ENCODE measurements at places on chromosomes 7 and 10. TPM values are rescaled to one million over a fixed set of nuclear protein-coding genes. Genes with fewer than 3 reads are reported as not detected.

HPS1 gene
- 63.9 TPM for total RNA-seq

PIK3AP1 gene
- total RNA-seq, result 142 TPM

CALD1 gene
- 0.54 TPM for total RNA-seq

GSTO2 gene
- total RNA-seq, result 0.48 TPM

ARF5 gene
- 128 TPM for total RNA-seq

TWIST1 gene
- total RNA-seq, result not detected

SGCE gene
- 38.6 TPM for total RNA-seq

ZNF775 gene
- total RNA-seq, result 14.3 TPM

DHTKD1 gene
- 33.9 TPM for total RNA-seq

- H3K4me3 ChIP-seq, result no peak overlapping the region
- no peaks in the 10 kb centered on the region for H3K36me3 ChIP-seq
- no peak overlapping the region for H3K27ac ChIP-seq
- peak; percentile 7 for DNase-seq
- H3K27me3 ChIP-seq, result no peaks in the 10 kb centered on the region
Measured at GRCh38 chr7:94436018-94436604, 41.4 kb downstream of the COL1A2 start.

DNA sequence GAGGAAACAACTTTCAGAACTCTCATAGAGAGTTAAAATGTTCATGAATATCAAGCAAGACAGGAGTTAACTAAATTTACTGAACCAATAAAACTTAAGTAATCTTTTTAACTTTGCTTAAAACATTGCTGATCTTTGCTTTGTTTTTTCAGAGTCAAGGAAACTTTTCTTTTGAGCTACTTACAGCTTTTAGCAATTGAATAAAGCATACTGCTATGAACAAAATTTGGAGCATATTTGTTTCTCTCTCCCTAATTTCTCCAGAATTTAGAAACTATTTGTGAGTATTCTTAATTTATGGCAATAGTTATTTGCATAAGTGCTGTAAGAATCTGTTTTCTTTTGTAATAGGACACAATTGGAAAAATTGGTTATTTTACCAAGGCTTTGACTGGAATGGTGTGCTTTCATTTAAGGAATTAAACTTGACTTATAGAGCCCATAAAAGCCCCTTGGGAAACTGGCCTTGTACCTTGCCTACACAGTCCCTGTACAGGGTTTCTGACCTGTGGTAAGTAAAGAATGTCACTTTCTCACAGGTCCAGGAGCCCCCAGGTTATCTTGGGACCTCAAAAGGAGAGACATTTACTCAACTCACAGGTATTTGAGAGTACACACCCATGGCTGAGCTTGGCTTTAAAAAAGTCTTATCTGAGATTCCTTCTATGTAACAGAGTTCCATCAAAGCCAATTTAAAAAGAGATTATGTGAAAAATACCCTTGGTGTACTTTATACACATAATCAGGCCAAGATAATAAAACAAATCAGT lies 23.3 kb upstream of the KIAA1549 start:
- no peak overlapping the region for H3K27ac ChIP-seq
- no peaks in the 10 kb centered on the region for H3K4me1 ChIP-seq
- no peak overlapping the region for H3K4me3 ChIP-seq
- H3K27me3 ChIP-seq, result no peaks in the 10 kb centered on the region
- no peak for DNase-seq

- H3K27me3 ChIP-seq, result no peaks in the 10 kb centered on the region
- no peak overlapping the region for H3K27ac ChIP-seq
- no peak for DNase-seq
- no peak overlapping the region for H3K4me3 ChIP-seq
Measured at GRCh38 chr7:91206361-91206960, 57.8 kb upstream of the FZD1 start.

GRCh38 chr10:132010483-132010882 lies 28.8 kb upstream of the BNIP3 start:
- no peaks in the 10 kb centered on the region for H3K27me3 ChIP-seq
- no peaks in the 10 kb centered on the region for H3K36me3 ChIP-seq
- no peak overlapping the region for H3K27ac ChIP-seq
- H3K4me1 ChIP-seq, result no peaks in the 10 kb centered on the region
- no peak overlapping the region for H3K4me3 ChIP-seq
- no peak for DNase-seq

DNA sequence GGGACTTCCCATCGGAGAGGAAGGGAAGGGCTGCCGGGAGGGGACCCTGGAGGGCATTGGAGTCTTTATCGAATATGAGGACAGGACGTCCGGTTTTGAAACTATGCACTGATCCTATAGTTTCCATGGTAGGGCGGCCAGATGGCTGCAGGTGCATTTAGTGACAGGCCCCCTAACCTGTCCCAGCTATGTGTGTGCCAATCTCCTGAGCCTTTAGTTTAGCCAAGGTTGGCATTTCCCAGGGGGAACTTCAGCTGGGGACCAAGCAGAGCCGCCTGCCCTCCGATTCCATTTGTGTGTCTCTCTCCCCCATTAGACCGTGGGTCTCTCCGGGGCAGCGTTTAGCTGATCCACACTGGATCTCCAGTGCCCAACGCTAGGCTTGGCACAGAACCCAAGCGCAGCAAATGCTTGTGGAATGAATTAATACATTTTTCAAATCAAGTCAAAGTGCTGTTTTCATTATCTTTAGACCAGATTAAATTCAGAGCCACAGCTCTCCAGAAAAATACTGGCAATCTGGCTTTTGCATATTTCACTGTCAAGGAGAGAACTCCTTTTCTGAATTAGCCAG lies 19.9 kb downstream of the TMEM270 start:
- H3K4me3 ChIP-seq, result no peak overlapping the region
- no peaks in the 10 kb centered on the region for H3K36me3 ChIP-seq
- H3K4me1 ChIP-seq, result no peaks in the 10 kb centered on the region
- DNase-seq, result no peak

DNA sequence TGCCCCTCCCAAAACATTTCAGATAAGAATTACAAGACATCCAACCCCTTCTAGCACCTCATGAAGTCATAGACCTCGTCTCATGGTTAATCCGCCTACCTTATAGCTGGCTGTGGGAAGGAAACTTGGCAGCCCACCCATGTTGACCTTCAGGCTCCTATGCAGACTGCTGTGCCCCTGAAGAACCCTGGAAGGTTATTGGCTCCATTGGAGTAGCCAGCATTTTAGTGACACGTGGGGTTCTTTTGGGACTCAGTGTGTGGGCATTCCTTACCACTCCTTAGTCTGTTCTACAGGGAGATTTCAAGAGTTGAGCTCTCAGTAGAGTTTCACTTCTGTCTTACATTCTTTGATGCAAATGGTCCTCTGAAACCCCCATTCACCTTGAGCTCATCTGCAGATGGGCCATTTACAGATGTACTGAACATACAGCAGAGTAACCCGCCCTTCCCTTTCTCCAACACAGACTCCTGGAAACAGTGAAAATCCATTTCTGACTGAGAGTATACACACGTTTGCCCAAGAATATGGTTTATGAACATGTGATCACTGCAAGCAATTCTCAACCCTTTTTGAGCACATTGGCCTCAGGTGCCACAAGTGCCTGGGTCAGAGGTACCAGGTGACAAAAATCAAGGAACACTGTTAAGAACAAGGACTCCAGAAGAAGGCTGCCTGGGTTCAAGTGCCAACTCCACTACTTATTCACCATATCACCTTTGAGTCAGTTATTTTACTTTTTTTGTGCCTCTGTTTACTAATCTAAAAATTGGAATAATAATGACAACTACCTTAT lies 54.0 kb upstream of the HECW1 start:
- no peaks in the 10 kb centered on the region for H3K27me3 ChIP-seq
- H3K4me3 ChIP-seq, result no peak overlapping the region
- no peaks in the 10 kb centered on the region for H3K36me3 ChIP-seq
- peak; percentile 53 for DNase-seq

DNA sequence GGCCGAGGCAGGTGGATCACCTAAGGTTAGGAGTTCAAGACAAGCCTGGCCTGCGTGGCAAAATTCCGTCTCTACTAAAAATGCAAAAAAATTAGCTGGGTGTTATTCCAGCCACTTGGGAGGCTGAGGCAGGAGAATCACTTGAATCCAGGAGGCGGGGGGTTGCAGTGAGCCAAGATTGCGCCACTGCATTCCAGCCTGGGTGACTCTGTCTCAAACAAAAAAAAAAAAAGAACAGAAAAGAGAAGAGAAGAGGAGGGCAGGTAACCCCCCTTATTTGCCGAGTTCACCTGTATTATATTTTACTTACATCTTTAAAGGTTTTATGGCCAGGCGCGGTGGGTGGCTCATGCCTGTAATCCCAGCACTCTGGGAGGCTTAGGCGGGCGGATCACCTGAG lies 91.7 kb downstream of the RNF216 start:
- peaks cover 52% of the 10 kb centered on the region for H3K4me1 ChIP-seq
- H3K4me3 ChIP-seq, result no peak overlapping the region
- no peak for DNase-seq
- H3K36me3 ChIP-seq, result peaks cover 5% of the 10 kb centered on the region

DNA sequence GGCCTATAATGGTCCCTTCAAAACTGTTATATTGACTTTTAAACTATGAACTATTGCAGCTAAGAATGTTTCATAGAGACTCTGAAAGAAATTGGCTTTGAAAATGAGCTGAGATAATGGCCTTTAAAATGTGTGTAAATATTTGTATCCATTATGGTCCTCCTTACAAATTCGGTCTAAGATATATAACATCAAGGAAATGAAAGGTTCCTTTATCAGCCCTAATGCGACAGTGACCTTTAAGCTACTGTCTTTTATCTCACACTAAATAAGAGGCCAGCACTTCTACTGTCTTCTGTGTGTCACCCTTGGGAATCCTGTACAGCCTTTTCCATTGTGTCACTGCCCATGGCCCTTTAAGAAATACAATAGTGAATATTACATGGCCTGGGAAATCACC lies 19.5 kb downstream of the COL28A1 start:
- DNase-seq, result no peak
- no peaks in the 10 kb centered on the region for H3K4me1 ChIP-seq
- H3K27me3 ChIP-seq, result no peaks in the 10 kb centered on the region
- no peaks in the 10 kb centered on the region for H3K36me3 ChIP-seq

DNA sequence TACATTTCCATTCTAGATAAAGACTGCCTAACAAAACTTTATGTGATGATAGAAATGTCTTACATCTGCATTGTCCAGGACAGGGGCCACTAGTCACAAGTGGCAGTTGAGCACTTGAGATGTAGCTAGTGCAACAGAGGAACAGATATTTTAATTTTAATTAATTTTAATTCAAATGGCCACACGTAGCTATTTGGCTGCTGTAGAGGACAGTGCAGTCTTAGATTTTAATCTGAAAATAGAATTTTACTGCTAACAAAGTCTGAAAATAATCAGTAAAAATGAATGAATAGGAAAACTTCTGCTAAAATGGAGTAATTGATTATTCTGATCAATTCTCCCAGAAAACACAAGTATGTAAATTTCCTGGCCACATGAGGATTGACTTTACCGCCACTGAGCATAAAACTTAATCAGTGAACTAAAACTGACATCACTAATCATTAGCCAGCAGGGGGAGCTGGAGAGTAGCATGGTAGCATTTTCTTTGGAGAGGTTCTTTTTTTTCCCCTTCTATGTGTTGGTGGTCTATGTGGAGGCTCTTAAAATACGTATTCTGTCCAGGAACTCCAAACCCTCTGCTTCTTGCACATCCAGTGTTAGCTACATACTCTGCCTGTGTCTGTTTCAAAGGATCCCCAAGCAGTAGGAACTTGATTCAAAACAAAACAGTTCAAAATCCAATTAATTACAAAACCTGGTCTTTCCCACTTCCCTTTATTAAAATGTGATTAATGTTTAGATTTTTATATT lies 52.1 kb downstream of the TSPAN12 start:
- H3K27me3 ChIP-seq, result no peaks in the 10 kb centered on the region
- peak; percentile 53 for DNase-seq
- no peak overlapping the region for H3K4me3 ChIP-seq

DNA sequence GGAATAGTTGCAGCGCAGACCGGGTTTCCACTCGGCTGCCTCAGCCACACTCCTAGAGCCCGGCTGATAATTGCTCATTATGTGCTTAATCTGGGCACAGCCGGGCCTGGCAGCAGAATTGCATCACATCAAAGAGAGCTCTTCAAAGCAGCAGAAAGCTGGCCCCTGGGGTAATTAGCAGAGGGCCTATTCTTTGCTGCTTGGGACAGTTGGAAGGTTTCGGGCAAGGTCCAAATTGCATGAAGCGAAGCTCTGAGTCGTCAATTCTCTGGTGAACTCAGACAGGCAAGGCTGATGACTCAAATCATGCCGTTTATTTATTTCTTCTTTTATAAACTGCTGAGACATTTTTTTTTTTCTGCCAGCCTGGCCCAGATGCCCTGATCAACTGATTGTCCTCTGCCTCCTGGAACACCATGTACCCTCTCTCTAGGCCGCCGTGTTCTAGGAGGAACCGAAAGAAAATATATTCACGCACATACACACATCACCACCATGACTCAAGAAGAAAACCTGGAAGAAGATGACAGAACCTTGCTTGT lies 242.2 kb downstream of the RAB11FIP2 start:
- no peaks in the 10 kb centered on the region for H3K4me1 ChIP-seq
- H3K27ac ChIP-seq, result no peak overlapping the region
- no peaks in the 10 kb centered on the region for H3K27me3 ChIP-seq

- no peaks in the 10 kb centered on the region for H3K27me3 ChIP-seq
- no peaks in the 10 kb centered on the region for H3K4me1 ChIP-seq
- no peak for DNase-seq
Measured at GRCh38 chr7:155021699-155022145, 18.8 kb upstream of the PAXIP1 start.

DNA sequence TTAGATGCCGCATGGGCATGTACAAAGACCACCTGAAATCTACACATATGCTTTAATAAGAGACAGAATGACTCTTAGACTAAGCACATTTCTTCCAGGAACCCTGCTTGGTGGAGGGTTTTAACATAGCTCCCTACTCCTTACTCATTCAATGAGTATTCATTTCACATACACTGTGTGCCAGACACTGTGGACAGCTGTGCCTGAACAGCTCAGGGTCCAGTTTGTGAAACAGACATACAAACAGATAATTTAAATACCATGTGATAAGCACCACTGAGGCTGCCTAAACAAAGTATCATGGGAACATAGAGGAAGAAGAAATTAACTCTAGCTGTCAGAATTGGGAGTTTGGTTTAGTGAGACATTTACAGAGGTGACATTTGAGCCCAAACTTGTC lies 65.2 kb upstream of the ITPRID1 start:
- no peak overlapping the region for H3K4me3 ChIP-seq
- no peak overlapping the region for H3K27ac ChIP-seq
- no peak for DNase-seq
- H3K4me1 ChIP-seq, result no peaks in the 10 kb centered on the region
- no peaks in the 10 kb centered on the region for H3K36me3 ChIP-seq

GRCh38 chr7:116354546-116355423 lies 144.4 kb downstream of the TES start:
- no peak for DNase-seq
- no peaks in the 10 kb centered on the region for H3K27me3 ChIP-seq
- no peak overlapping the region for H3K27ac ChIP-seq

DNA sequence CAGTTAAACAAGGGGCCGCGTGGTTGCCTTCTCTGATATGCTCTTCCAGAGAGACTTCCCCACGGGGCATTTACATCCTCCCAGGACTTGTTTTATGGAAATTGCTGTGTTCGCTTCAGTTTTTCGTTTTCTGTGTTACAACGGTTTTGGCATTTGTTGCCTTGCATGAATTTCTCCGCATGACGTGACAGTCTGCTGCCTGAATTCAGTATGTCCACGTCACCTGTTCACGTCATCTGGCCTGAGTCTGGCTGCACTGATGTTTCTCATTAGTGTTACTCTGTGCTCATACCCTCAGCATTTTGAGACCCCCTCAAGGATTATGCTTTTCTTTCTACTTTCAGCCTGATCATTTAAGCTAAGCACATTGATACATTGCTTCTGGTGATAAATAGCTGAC lies 49.1 kb upstream of the INSYN2A start:
- H3K4me1 ChIP-seq, result no peaks in the 10 kb centered on the region
- H3K27me3 ChIP-seq, result no peaks in the 10 kb centered on the region
- no peak for DNase-seq
- H3K36me3 ChIP-seq, result no peaks in the 10 kb centered on the region
- H3K4me3 ChIP-seq, result no peak overlapping the region
